ENCODE measurements at places on chromosomes 1 and 21.

DNA sequence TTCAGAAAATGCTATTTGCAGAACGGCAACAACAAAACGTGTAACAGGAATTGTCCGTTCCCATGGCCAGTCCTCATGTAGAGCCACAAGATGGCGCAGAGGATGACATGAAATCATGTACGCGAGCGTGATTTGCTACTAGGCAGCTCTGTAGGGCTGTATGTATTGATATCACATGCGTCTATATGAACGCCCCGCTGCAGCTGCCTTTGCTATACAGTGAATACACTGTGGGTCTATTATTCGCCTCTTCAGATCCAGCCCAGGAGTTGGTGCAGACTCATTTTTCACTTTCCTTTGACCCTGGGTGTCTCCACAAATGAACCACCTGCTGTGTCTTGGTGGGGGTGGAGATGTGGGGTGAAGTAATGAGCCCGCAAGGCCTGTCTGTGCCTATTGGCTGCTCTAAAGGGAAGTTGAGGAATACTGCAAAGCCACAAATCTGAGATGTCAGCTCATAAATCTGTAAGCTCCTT lies 361.5 kb downstream of the KIF26B start:
- no peak for DNase-seq

DNA sequence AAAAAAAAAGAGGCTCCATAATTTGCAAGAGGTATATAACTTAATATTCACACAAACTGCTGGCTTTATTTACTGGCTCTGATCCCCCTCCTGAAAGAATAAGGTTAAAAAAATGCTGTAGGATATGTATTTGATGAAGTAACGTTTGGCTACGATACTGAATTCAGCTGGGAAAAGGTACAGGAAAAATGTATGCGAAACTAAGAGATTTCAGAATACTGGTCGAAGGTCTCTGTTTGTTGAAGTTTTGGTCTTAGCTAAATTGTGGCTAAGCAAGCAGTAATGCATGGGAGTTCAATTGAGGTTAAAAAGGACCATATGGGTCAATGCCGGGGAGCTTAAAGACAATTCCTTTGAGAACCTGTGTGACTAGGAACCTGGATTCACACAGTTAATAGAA lies 355.5 kb upstream of the NCAM2 start:
- DNase-seq = no peak

DNA sequence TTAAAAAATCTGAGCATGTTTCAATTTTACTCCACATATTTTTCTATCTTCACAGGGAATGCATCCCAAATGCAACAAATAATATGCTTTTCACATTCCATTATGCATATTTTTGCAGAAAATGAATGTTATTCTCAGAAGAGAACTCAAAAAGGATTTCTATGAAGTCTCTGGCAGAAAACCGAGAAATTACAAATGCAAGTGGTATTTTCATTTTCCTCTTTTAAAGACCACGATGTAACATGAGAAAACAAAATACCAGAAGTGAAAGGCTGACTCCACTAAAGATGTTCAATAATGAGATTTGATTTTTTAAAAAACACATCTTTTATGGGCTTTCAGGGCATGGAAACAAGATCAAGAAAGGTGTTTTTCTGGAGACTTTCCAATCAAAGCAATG lies 5.0 kb upstream of the PDC start:
- no peak for DNase-seq

DNA sequence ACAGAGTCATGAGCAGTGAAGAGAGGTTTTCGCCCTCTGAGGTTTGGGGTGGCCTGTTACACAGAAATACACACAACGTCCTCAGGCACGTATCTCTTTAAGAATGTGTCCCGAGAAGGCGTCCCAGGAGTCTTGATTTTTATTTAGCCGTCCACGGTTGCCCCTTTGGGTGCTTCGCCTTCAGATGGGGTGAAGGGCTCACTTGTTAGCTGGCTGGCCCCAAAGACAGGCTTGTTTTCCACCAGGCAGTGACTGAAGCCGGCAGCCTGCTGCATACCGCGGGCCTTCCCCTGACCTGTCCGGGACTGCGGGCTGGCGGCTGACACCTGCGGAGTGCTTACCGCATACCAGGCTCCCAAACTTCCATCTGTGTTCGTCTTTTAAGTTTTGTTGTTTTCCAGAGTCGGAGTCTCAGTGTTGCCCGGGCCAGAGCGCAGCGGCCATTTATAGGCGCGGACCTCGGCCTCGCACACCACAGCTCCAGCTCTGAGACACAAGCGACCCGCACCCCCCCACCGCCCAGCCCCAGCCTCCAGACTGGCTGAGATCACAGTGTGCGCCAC lies 1.6 kb upstream of the ADARB1 start:
- DNase-seq = no peak

GRCh38 chr1:31955917-31956736 lies 18.0 kb upstream of the PTP4A2 start:
- DNase-seq = peak; percentile 60

GRCh38 chr1:155933591-155934096 lies 569 bp downstream of the KHDC4 start:
- no peak for DNase-seq

DNA sequence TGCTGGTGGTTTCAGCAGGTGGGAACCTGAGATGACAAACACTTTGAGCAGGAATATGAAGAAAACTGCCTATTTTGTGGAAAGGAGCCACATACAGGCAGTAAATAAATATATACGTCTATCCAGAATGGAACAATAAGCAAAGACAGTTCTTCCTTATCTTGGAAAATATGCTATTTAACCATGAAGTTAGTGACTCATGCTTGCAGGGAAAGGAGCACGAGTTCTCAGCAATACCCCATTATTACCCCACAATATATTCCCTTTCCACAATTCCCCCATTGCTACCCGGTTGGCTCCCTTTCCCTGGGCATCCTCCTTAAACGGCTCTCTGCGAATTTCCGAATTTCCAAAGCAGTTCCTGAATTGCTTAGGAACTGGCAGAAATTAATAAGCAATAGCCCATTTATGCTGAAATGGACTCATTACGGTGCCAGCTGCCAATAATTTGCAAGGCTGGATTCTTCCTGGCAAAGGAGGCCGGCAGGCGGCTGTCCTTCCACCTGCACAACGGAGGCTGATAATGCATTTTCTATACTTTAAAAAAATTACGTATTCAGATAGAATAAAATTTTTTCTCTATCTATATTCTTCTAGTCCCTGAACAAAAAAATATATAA lies 65.4 kb downstream of the TIAM1 start:
- no peak for DNase-seq

- no peak for DNase-seq
These were observed 563.0 kb downstream of the NEGR1 start for GRCh38 chr1:71719330-71719729.

- no peak for DNase-seq
These were observed 6.9 kb downstream of the HTR1D start for GRCh38 chr1:23210351-23210785.

GRCh38 chr1:206722751-206723461 lies 38.2 kb downstream of the MAPKAPK2 start:
- DNase-seq = no peak

GRCh38 chr1:75330624-75331023 lies 196.4 kb downstream of the LHX8 start:
- no peak for DNase-seq

- no peak for DNase-seq
These were observed 42.9 kb downstream of the VPS13D start for GRCh38 chr1:12272770-12273169.

DNA sequence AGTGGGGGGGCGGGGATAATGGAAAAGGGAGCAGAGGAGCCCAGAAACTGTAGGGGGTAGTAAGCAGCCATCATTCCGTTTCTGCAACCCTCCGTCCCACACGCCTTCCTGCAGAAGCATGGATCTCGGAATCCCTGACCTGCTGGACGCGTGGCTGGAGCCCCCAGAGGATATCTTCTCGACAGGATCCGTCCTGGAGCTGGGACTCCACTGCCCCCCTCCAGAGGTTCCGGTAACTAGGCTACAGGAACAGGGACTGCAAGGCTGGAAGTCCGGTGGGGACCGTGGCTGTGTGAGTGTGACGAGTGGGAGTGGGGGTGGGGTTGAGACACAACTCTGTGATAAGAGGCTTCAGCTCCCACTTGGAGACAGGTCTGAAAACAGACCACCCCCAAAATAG lies 706 bp downstream of the CREB3L4 start:
- DNase-seq = no peak

- DNase-seq = no peak
These were observed 81.7 kb upstream of the PGBD5 start for GRCh38 chr1:230507666-230508402.

GRCh38 chr1:241591317-241591716 lies 48.9 kb downstream of the CHML start:
- no peak for DNase-seq

- no peak for DNase-seq
These were observed 131.6 kb upstream of the SAMSN1 start for GRCh38 chr21:14677639-14678179.

DNA sequence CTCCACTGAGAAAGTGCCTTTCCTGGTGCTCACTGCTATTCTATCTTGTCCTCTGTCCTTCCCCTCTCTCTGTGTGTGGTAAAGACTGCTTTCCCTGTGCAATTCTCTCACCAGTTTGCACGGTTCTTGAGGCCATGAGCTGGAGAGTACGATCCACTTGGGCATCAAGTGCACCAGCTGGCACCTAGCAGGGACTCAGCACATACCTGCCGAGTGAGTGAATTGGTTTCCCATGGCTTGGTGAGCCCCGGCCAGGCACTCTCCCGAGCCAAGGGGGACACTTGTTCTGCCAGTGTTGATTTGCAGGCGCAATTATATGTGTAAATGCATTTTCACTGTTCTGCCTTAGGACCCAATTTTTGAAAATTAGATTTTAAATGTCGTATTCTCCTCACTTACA lies 313.5 kb downstream of the DISC1 start:
- no peak for DNase-seq
